Cortex of kidney (tissue), 1 donor: ENCODE measurements at places on chromosomes 11 and 22.

DNA sequence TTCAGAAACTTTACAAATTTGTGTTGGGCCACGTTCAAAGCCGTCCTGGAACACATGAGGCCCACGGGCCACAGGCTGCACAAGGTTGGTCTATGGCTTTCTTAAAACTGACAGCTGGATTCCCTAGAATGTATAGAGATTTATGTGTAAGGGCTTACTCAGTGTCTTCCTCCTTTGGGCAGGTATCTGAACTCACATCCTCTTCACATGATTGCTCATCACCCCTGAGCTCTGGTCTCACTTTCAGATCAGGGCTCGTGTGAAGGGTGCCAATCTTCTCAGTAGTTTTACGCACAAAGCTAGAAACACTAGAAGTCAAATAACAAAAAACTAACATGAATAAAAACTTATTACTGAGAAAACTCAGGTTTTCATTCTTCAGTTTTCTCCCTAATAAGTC is 27.1 kb downstream of the HPS5 start:
- DNase-seq, result no peak

DNA sequence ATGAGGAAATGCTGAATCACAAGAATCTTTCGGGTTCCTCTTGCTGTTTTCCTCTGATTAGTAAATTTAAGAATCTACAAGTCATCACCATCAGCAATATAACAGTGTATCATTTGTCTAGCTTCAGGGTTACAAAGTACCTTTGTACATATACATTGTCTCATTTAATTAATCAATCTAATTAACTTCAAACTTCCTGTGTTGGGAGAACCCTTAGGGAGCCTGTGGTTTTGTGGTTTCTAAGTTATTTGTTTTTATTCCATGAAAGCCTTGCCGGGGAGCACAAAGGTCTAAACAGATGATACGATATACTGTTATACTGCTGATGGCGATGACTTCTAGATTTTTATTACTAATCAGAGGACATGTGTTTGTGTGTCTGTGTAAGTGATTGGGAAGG is 41.0 kb downstream of the TIMP3 start:
- no peak for DNase-seq

GRCh38 chr22:41752011-41752970 is 48.2 kb upstream of the CCDC134 start:
- DNase-seq, result no peak

GRCh38 chr11:5700421-5701054 is 10.9 kb downstream of the TRIM22 start:
- DNase-seq, result no peak

- DNase-seq, result no peak
Observed at GRCh38 chr11:110095554-110095953, 2.4 kb downstream of the ZC3H12C start.

- no peak for DNase-seq
Observed at GRCh38 chr11:57111619-57112018, 70.1 kb upstream of the LRRC55 start.

- DNase-seq, result no peak
Observed at GRCh38 chr22:45914309-45914708, 62.7 kb downstream of the WNT7B start.

- DNase-seq, result no peak
Observed at GRCh38 chr11:95067841-95068219, 1.1 kb downstream of the SRSF8 start.

- no peak for DNase-seq
Observed at GRCh38 chr11:15851051-15851498, 505.3 kb downstream of the SOX6 start.

DNA sequence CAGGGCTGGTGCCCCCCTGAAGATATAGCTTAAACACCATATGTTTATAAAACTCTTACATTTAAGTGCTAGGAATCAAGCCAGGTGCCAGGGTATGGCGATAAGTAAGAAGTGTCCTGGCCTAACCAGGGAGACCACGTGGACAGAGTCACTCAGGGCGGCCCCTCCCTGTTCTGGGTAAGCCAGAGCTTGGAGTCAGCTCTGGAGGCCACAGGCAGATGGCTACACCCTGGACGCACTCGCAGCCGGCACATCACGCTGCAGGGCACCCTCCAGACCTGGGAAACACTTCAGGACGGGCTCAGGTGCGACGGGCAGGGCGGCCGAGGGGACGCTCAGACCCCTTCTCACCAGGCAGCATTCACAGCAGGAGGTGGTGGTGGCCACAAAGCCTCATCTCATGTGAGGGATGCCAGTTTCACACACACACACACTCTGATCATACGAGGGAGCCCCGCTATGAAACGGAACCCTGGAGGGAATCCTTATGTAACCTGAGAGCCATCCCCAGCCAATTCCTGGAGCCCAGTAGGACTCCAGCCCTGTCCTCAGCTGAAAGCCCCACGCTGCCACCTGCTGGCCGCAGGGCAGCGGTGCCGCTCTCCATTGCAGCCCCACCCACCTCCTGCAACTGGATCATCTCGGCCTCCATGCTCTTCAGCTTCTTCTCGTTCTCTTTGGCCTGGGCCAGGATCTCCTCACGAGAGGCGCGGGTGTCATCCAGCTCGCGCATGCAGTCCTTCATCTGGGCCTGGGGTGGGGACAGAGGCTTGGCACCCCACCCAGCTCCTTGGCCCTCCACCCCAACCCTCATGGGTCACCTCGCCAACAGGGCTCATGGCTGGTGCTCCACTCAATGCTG is 33.4 kb downstream of the APOL1 start:
- DNase-seq, result no peak

- DNase-seq, result no peak
Observed at GRCh38 chr22:48921411-48921903, 906.2 kb downstream of the BRD1 start.

DNA sequence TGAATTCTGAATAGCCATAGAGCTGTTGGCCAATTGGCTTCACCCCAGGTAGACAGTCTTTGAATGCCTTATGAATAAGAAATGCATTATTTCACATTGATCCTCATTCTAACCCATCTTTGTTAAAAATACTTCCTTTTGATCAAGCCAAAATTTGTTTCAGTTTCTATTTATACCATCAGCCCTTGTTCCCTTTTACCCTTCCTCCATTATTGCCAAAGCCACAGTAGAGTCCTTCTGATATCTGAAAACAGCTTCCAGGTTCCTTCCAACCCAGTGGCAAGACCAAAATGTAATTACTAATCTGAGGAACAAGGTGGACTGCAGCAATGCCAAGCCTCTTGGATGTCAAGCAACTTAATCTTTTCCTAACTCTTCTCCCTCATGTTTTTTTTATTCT is 458.8 kb downstream of the BUD13 start:
- DNase-seq, result no peak

DNA sequence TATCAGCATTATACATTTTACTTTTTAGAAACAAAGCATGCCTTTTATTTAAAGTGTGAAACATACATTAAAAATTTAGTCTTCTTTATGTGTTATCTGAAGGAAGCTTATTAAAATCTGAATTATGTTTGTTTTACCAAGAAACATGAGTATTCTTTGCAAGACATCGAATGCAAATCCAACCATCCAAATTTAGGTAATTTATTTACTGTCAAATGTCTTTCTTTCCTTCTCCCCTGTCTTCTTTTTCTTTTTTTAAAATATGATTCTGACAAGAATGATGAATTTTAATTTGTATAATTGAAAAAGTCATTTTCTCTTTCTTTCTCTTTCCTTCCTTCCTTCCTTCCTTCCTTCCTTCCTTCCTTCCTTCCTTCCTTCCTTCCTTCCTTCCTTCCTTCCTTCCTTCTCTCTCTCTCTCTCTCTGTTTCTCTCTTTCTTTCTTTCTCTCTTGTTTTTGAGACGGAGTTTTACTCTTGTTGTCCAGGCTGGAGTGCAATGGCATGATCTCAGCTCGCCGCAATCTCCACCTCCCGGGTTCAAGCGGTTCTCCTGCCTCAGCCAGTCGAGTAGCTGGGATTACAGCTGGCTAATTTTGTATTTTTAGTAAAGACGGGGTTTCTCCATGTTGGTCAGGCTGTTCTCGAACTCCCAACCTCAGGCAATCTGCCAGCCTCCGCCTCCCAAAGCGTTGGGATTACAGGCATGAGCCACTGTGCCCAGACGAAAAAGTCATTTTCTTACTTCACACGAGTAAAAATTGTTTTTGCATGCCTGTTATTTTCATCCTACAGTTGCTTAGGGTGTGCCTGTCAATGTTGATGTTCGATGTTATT is 157.5 kb downstream of the TMEM135 start:
- DNase-seq, result no peak

- no peak for DNase-seq
Observed at GRCh38 chr11:125588505-125588904, 4.1 kb upstream of the STT3A start.
